ENCODE measurements at places on chromosomes 7 and 10.

GRCh38 chr7:17234030-17234397 lies 64.4 kb upstream of the AHR start:
- DNase-seq = peak; percentile 73

DNA sequence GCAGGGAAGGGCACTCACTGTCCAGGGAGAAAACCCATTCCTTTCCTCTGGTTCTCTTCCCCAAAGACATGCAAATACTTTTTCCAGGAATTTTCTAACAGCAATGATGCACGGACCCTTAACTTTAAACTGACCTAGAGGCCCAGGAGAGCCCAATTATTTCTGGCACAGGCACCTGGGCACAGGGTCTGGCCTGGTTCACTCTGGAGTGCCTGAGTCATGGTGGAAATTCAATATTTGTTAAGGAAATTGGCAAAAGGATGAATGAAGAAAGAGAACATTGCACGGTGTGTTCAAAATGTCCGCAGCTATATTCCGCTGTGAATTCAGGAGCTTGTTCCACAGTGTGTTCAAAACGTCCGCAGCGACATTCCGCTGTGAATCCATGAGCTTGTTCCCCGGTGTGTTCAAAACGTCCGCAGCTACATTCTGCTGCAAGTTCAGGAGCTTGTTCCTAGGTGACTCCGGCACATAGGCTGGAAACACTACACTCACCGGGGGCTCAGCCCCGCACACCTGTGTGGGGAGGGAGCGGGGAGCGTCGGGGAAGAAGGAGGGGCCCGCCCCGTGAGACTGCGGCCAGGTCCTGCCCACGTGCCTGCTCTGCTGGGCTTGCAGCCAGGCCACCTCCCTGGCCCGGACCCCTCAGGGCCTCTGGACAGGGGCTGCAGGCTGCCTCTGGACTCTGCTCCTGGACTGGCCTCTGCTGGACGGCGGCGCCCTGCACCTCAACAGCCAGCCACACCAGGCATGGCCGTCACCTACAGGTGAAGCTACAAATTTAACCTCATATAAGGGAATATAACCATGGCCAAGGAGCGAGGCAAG lies 72.0 kb upstream of the FAM20C start:
- no peak for DNase-seq

DNA sequence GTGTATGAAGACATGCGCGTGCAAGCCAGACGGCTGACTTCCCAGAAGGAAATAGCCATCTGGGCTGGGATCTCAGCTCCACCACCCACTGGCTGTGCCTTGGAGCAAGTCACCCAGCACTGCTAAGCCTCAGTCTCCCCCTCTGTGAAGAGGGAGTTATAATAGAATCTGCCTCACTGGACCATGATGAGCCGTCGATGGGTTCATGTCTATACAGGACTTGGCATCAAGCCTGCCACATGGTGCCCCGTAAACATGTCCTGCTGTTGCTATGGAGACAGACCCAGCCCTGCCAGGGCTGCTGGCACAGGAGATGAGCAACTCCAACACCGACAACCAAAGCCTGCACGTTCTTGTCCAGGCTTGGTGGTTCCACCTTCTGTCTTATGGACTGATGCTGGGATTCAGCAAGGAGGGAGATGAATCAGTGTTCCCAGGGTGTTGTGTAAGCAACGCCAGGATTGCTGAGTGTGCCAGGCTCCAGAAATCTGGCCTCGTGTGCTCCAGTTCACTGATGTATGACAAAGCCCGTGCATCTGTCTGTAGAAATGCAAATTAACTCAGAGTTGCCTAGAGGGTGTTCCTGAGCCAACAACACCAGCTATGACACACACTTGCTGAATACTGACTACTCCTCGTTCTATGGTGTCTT lies 5.6 kb downstream of the GPR15LG start:
- DNase-seq = peak; percentile 89

- DNase-seq = no peak
These were observed 30.4 kb downstream of the MYPN start for GRCh38 chr10:68139448-68140272.

GRCh38 chr7:130383187-130383980 lies 3.1 kb downstream of the CPA1 start:
- no peak for DNase-seq

DNA sequence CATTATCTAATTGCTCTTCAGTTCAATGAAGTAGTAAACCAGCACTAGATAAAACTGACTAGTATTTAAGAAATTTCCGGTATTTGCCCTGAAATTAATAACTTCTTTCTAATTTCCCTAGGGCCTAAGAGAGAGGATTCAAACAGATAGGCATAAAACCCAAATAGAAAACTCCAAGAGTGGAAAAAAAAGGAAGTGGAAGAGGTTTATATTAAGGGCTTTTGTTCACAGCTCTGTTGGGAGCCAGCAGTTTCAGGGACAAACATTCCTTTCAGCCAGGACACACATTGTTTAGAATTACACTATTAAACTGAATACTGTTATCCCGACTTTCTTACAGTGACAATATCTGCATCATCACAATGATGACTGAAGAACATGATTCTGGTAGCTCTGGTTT lies 3.6 kb downstream of the ODAD2 start:
- no peak for DNase-seq

DNA sequence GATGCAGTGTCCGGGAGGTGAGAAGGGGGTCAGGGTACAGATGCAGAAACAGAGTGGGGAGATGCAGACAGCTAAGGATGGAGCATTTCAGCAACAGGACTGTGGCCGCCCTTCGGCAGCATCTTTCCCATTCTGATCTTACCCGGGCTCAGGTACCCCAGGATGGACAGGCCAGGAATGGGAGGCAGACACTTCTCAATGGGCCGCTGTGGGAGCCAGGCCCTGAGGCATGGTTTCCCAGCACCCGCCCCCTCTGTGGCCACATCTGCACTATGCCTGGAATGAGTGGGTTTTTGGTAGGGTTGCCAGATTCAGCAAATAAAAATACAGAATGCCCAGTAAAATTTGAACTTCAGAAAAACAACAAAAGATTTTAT lies 105.2 kb upstream of the CTBP2 start:
- no peak for DNase-seq

GRCh38 chr7:18457832-18458231 lies 37.7 kb upstream of the HDAC9 start:
- no peak for DNase-seq

DNA sequence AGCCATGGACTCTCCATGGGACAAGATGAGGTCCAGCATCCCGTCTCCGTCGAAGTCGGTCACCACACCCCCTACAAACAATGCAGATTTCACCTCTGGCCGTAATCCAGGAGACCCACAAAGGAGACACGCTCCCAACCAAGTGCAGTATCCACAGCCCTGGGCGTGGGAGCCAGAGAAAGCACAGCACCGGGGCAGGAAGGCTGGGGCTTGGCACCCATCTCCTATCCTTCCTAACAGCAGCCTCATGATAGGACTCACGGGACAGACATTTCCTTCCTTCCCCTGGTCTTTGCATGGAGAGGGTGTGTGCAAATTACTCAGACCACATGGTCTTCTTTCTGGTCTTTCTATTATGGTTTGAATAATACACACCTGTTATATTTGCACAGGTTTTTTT lies 46.3 kb downstream of the GOLGA7B start:
- no peak for DNase-seq

GRCh38 chr10:71847418-71847817 lies 3.6 kb downstream of the PSAP start:
- DNase-seq = no peak

DNA sequence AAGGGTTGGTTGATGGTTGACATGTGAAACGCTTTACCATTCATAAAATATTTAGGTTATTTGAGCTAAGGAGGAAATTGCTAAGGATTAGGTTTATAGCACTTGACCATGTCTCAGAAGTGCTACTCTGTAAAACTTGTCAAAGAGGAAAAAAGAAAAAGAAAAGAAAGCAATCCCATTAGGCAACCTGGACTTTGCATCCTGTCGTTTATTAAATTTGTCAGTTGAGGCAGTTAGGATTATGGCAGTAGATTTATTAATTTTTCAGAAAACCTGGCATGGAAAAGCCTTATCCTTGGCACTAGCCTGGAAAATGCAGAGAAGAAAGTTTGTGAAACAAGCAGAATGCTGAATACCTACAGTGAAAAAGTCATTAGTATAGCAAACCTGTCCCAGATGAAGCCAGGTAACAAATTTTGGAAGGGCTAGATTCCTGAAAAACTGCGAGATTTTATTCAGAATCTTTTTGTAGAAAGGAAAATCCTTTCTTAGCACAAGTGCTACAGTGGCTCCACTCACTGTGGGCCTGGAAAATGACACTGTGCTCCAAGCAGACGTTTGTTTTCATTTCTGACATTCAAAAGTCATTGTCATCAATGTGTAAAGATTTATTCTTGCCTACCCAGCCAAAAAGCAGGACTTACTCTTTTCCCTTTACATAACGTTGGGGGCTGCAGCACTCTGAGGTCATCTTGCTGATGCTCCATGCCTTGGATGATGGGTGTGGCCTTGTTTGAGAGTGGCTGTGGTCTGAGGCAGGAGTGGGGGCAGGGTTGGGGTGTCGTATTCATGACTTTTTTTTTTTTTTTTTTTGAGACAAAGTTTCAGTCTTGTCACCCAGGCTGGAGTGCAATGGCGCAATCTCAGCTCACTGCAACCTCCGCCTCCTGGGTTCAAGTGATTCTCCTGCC lies 664.9 kb downstream of the SUGCT start:
- DNase-seq = no peak

- DNase-seq = no peak
These were observed 16.8 kb downstream of the VIM start for GRCh38 chr10:17244700-17245365.

- DNase-seq = no peak
These were observed 35.3 kb downstream of the VSTM4 start for GRCh38 chr10:49080071-49080470.

DNA sequence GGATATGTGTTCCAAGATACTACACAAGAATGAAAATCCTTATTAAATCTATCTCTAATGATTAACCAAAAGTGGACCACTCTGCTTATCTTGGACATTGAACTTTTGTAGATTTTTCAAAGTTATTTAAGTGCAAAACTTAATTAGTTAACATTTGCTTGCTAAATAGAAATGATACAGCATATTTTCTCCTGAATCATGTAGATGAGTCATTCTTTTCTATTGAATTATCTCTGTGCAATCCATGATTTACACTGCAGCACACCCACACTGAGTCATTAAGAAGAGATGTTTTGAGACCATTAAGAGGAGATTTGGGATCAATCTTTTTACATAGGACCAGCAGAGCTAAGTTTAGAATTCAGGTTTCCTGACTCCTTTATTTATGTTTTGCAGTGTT lies 6.6 kb upstream of the ABCC2 start:
- DNase-seq = peak; percentile 76

GRCh38 chr10:69801094-69801433 lies 642 bp upstream of the COL13A1 start:
- DNase-seq = peak; percentile 75

- DNase-seq = no peak
These were observed 165.4 kb upstream of the MTPN start for GRCh38 chr7:136142583-136142982.

GRCh38 chr10:71505862-71506261 lies 109.1 kb downstream of the CDH23 start:
- no peak for DNase-seq

GRCh38 chr10:7046615-7047014 lies 364.2 kb downstream of the SFMBT2 start:
- no peak for DNase-seq
